ENCODE measurements at places on chromosomes 4 and X. TPM values are rescaled to one million over a fixed set of nuclear protein-coding genes. Genes with fewer than 3 reads are reported as not detected.

Gene PF4V1
- not detected for total RNA-seq

Gene TMEM47
- 14.7 TPM for total RNA-seq

Gene SRPX
- 388 TPM for total RNA-seq

Gene BEX3
- 120 TPM for total RNA-seq

Gene LONRF3
- not detected for total RNA-seq

Gene RRH
- total RNA-seq: not detected

Gene MAGEA6
- not detected for total RNA-seq

Gene LEF1
- 0.37 TPM for total RNA-seq

Gene SATL1
- not detected for total RNA-seq

Gene SMR3B
- total RNA-seq: not detected

Gene TBC1D8B
- total RNA-seq: 7.0 TPM
